ENCODE measurements at places on chromosomes 12 and 14. TPM values are rescaled to one million over a fixed set of nuclear protein-coding genes. Genes with fewer than 3 reads are reported as not detected.

The CCDC38 gene
- 0.93 TPM for total RNA-seq

GRCh38 chr14:91315844-91316267, 71.4 kb upstream of the GPR68 start:
- no peak for DNase-seq

GRCh38 chr14:59363531-59364226, 101.5 kb downstream of the GPR135 start:
- DNase-seq, result no peak

- no peak for DNase-seq
Measured at GRCh38 chr14:29652571-29652970, 275.1 kb downstream of the PRKD1 start.

DNA sequence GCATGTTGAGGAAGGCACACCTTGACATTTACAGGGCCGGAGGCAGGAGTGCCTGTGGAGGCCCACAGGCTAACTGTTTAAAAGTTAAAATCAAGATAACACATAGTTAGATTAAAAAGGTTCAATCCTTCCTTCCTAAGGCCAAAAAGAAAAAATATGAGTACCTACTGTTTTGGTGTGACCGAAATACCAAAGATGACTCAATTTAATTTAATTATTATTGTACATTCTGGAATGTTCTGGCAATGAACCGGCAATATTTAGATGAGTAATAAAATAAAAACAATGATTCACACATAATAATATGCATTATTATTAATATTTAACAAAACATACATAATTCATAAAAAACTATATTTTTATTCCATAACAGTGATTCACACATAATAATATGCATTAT, 136.8 kb upstream of the NTF3 start:
- no peak for DNase-seq

- no peak for DNase-seq
Measured at GRCh38 chr14:65332141-65332871, 80.2 kb upstream of the FUT8 start.

- no peak for DNase-seq
Measured at GRCh38 chr14:60637479-60638315, 11.6 kb downstream of the SIX1 start.

The RTL1 gene
- not detected for total RNA-seq

- no peak for DNase-seq
Measured at GRCh38 chr12:47377414-47378221, 297.9 kb upstream of the AMIGO2 start.

GRCh38 chr14:39419272-39419671, 13.0 kb downstream of the FBXO33 start:
- DNase-seq, result no peak

The CAPZA3 gene
- total RNA-seq, result 0.33 TPM

The SLC7A7 gene
- 6.1 TPM for total RNA-seq

The CNOT2 gene
- 22.0 TPM for total RNA-seq

The DIO3 gene
- 0.13 TPM for total RNA-seq

The HCAR1 gene
- total RNA-seq, result not detected

- no peak for DNase-seq
Measured at GRCh38 chr12:108592033-108592909, 5.6 kb downstream of the TMEM119 start.

- DNase-seq, result no peak
Measured at GRCh38 chr12:6843118-6843902, 2.6 kb downstream of the GNB3 start.

GRCh38 chr12:42364692-42365091, 38.7 kb downstream of the PPHLN1 start:
- no peak for DNase-seq

DNA sequence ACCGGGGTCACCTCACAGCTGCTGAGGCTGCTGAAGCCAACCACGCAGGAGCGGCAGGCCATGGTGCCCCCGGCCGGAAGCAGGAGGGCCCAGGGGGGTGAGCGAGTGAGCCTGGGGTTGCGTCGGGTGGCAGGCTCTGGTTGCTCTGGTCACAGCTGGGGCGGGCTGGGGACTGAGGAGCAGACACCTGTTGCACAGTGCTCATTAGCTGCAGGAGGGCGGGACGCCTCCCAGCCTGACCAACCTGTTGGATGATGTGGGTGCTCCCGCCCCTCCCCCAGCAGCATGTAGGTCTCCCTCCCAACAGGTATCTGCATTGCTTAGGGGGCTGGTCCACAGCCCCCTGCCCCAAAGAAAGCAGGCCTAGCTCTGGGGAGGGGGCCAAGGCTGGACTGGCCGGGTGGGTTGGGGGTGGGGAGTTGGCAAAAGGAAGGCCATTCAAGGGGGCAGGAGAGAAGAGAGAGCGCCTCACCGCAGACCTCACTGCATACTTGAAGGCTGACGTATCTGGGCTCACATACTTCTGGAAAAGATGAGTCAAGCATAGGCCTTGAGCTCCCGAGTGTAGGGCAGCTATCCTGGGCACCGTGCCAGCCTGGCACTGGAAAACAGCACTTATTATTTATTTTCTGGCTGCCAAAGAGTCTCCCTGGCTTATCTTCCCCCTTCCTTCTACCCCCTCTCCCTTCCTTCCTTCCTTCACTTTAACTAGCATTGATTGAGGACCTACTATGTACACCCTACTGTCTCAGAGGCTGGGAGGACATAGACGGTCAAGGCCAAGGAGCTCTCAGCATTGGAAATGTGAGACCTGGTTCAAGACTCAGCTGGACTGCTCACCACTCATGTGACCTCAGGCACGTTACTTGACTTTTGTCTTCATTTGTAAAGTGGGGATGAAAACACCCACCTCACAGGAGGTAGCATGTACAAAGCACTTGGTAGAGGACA, at the start of gene KRT80:
Gene KRT80, minus strand, starts transcription at position 174 of the 951 bp plus-strand sequence. Its CDS starts 112 bp downstream, at position 62.
- DNase-seq, result peak; percentile 75

The IKZF4 gene
- 2.3 TPM for total RNA-seq

The VWF gene
- total RNA-seq, result 6.4 TPM
